ENCODE measurements at places on chromosomes 6 and 20.

DNA sequence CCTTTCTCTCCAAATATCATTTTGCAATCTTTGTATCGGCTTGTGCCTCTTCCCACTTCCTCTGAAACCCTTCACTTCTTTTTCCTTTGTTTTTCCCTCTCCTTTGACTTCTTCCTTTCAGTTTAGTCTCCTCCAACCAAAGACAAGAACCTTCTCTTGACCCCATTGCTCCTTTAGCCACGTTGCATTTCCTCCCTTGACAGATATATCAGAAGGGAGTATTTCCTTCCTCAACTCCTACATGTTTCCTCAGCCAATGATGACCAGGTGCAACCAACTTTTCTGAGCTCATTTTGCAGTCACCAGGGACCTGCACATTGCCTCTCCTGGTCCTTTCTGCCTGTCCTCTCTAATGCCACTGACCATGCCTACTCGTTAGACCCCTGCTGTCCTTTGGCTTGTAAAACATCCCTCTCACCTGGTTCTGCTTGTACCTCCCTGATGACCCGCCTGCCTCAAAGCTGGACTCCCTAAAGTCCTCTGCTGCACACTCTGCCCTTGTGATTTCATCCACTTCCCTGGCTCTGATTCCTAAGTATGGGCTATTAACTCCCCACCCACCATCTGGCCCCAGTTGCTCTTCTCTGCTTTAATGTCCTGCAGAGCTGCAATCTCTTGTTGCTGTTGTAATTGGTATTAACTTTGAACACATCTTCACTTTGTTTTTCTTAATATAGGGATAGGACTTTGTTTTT is 27.4 kb downstream of the SLC22A16 start:
- DNase-seq: no peak

DNA sequence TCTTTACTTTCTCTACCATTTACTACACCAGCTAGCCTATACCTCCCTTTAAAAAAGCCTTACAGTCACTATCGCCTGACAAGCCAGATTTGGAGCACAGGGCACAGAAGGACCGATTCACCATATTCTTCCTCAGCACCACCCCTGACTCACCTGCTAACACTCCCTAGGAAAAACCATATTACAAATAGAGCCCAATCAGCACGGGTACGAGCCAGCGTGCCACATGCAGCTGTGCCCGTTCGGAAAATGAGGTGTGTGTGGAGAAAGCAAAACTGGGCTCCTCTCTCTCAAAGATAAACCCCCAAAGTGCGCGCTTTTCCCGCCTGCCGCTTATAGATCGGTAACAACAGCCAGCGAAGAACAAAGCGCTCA is 1.2 kb downstream of the SYNCRIP start:
- DNase-seq: no peak

DNA sequence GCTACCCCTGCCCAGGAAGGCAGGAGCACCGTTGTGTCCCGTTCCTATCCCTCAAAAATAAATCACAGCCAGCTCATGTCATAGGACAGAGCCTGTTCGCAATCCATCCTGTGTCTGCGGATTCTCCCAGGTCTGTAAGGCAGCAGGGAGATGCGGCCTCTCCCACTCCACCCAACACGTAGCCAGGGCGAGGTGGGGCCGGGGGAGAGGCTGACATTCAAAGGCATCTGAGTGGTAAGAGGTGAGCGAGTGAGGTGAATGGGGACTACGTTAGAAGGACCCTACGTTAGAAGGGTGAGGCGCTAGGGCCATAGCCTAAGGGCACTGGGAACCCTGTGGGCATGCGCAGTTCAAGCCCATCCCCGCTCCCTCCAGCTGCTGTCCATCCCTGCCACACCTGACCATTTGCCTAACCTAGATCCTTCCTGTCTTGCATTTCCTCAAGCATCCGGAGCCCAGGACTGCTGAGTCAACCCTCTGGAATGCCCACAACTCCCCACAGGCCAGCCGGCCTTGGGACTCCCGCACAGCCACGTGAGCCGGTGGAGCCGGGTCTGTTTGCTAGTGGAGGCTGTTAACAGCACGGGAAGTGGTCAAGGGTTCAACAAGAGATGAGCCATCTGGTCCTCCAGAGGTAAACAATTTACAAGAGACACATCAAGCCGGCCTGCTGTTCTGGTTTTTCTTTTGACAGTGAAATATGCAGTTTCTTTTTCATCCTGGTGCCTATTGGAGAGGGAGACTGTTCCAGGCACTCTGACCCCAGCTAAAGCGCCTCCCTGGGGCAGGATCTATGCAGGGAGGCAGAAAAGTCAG is 45.9 kb downstream of the RIPOR3 start:
- peak; percentile 97 for DNase-seq

GRCh38 chr6:41306187-41306854 is 19.8 kb upstream of the TREM1 start:
- peak; percentile 56 for DNase-seq

GRCh38 chr6:54654381-54654780 is 192.2 kb upstream of the FAM83B start:
- no peak for DNase-seq

- DNase-seq: no peak
Measured at GRCh38 chr20:5484926-5485325, 168.2 kb upstream of the PROKR2 start.

- DNase-seq: no peak
Measured at GRCh38 chr6:106051226-106051625, 34.9 kb upstream of the PRDM1 start.

DNA sequence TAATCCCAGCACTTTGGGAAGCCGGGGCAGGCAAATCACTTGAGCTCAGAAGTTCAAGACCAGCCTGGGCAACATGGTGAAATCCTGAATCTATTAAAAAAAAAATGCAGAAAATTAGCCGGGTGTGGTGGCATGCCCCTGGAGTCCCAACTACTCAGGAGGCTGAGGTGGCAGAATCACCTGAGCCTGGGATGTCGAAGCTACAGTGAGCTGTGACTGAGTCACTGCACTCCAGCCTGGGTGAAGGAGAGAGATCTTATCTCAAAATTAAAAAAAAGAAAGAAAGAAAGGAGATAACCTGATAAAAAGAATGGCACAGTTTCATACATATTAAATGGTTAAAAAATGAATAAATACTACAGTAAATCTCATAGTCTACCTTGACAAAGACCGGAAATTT is 123.6 kb upstream of the TNFAIP3 start:
- no peak for DNase-seq

DNA sequence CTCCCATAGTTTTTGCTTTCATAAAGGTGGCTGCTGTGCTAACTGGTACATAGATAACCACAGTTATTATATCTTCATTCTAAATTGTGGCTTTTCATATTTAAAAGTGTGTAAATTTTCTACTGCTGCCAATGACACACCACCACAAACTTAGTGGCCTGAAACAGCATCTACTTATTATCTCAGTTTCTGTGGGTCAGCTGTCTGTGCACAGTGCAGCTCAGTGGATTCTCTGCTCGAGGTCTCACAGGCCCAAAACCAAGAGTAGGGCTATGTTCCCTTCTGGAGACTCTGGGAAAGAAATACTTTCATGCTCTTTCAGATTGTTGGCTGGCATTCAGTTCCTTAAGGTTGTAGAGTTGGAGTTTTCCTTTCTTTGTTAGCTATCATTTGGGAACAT is 90.1 kb downstream of the LMBRD1 start:
- DNase-seq: no peak

DNA sequence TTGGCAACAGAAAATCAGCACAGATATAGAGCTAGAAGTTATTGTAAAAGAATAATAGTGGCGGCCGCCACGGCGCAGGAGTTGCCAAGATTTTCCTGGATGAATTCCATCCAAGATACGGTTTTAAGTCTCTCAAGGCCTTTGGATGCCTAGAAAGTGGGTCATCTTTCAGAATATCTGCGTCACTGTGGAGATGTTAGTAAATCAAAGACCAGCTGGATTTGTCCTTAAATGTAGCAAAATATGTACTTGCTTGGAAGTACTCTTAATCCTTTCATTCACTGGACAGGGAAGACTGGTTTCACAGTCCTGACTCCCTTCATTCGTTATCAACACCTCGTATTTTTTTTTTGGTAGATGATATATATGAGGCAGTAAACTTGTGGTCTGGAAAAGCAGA is 83.0 kb downstream of the SLC22A3 start:
- no peak for DNase-seq

DNA sequence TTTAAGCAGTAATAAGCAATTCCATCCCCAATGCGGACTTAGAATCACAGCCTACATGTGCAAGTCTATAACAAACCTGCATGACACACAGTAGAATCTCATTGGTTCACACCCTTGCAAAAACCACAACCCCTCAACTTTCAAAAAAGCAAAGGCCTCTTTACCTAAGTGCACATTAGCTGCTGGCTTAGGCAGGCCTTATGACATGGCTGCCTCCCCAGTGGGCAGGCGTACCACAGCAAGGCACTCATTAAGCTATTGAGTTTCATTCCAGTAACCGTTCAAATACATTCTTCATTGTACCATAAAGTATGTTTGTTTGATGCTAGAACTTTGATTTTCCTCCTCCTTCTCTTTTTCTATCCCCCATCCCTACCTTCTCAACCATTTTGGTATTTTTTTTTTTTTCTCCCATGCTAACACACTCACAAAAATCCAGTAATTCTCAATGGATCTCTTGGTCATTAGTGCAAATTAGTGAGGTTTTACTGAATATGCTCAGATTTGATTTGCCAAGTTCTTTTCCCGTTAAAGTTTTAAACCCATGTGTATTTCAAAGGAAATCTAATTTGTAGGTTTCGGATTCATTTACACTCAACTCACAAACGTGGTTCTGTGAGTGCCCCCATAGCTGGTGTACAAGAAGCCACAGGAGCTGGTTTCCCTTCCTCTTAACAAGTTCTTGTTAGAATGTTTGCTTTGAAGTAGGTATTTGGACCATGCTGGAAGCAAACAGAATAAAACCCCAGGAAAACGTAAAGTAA is 460.4 kb upstream of the RUNX2 start:
- no peak for DNase-seq

Data from COLO829 (cell line).